Left renal pelvis (tissue), 4 donors: ENCODE measurements at places on chromosomes 4 and X.

DNA sequence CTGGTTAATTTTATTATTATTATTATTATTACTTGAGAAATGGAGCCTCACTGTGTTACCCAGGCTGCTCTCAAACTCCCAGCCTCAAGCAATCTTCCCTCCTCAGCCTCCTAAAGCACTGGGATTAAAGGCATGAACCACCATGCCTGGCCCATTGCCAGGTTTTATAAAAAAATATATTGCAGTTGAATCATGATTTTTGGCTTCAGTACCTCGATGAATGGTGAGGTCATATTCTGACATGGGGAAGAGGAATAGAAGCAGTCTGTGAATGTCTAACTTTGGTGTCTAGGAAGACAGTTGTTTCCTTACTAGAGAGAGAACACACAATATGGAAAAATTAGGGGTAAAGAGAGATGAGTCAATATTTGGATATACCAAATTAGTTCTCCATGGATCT is 32.0 kb downstream of the CCSER1 start:
- DNase-seq = no peak

DNA sequence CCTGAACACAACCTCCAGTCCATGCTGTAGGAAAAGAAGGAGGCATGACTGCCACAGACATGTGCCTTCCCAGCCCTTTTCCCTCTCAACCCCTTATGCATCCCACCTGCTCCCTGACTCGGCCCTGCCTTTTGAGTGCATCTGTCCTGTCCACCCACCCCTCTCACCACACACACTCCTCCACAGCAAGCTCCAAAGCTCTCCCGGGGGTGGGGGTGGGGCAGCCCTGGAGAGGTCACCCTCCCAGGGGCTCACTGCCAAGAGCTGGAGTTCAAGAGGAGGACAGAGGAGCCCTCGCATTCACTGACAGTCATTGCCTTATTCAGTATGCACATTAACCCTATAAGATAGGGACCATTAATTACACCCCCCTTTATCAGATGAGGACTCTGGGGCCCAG is 46.6 kb upstream of the MAMLD1 start:
- no peak for DNase-seq

DNA sequence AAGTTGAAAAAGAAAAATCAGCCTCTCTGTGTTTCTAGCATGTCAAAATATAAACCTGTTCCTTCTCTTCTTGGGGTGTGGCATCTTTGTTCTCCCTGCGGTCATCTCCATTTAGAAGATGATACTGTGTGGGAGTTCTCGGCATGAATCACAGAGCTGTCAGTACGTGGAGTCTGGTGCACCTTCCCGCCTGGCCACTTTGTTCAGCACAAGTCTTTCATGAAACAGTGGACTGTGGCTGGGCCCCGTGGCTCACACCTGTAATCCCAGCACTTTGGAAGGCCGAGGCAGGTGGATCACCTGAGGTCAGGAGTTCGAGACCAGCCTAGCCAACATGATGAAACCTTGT is 166.5 kb downstream of the MAML3 start:
- DNase-seq = no peak

GRCh38 chrX:52118262-52118661 is 49.3 kb upstream of the MAGED4B start:
- no peak for DNase-seq

GRCh38 chr4:39406763-39407583 is at the start of gene KLB:
Gene KLB (plus strand): TSS chr4:39406930. CDS start chr4:39406950, 20 bp downstream.
- DNase-seq = no peak
